Stimulated activated CD4-positive, alpha-beta T cell treated with anti-CD3 and anti-CD28 coated beads, Interleukin-1b, Interleukin-23, amount 100 ng/mL, for 1 hour (primary cell): ENCODE measurements at places on chromosomes 2 and 18.

GRCh38 chr2:11140492-11140891 lies 14.8 kb upstream of the SLC66A3 start:
- DNase-seq = no peak

DNA sequence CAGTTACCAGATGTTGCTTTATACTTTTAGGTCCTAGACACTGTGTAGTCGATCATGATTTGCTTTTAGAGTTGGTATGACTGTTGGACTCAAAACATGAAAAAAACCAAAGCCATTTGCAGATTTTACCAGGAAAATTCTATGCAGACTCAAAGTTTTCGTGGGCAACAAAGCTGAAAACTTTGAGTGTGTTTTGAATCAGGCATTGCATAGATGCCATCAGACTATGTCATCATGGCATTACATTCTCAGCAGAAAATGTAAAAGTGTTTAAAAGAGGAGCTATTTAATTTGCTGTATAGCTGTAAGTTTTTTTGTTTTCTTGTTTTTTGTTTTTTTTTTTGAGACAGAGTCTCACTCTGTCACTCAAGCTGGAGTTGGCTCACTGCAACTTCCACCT lies 43.5 kb upstream of the ELAC1 start:
- DNase-seq = no peak

DNA sequence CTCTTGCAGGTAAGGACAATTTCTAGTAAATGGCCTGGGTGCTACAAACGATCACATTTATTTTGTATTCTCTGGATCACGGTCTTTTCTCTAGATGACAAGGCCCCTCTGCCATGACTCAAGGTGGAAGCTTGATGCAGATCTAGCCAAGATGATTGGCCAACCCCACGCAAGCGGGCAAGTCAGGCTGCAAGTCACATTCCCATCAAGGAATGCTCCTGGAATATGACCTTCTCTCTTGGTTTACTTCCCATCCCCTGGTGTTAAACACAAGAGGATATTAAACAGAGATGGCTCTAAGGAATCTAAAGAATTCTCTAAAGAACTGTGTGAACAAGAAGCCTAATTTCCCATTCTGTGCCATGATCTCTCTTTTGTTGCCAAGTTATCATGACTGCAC lies 97.3 kb upstream of the SERPINE2 start:
- no peak for DNase-seq

DNA sequence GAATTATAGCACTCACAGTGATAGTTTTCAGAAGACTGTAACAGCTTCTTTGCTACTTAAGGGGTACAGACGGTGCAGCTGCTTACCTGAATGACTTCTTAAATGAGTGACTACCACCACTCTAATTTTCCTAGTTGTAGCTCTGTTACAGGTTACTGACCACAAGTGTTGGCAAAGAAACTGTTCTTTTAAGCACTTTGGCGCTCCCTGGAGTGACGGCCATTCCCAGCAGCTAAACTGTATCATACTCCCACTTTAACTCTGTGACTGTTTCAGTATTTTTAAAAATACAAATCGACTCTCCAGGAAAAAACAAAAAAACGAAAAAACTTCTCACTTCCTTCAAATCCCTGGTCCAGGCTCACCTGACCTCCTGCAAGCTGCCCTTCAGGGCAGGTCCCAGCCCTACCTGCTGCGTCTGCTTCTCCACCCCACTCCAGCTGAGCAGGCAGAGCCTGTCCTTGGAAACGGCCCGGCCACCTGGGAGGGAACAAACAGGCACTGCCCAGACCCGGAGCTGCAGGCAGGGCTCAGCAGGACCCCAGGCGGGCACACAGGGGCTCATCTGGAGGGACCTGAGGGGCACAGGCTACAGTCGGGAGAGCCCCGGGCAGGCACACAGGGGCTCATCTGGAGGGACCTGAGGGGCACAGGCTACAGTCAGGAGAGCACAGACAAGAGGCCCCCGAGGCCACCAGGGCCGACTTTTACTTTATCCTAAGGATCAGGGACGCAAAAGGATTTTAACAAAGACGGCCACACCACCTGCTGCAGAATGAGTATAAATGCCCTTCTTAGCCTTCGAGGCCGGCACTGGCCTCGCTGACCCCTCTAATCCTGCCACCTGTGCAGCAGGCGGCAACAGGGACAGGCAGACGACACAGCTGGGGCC lies 24.5 kb downstream of the SLC66A2 start:
- DNase-seq = no peak
